Renal cortex interstitium (tissue), 15 donors: ENCODE measurements at places on chromosomes 11 and 22.
A peak's percentile ranks its signal among the peaks of the same experiment; 100 is the strongest.

- DNase-seq, result no peak
These were observed 90.3 kb downstream of the MTMR3 start for GRCh38 chr22:29973269-29973668.

GRCh38 chr11:100972046-100972445, 157.6 kb downstream of the PGR start:
- DNase-seq, result no peak

DNA sequence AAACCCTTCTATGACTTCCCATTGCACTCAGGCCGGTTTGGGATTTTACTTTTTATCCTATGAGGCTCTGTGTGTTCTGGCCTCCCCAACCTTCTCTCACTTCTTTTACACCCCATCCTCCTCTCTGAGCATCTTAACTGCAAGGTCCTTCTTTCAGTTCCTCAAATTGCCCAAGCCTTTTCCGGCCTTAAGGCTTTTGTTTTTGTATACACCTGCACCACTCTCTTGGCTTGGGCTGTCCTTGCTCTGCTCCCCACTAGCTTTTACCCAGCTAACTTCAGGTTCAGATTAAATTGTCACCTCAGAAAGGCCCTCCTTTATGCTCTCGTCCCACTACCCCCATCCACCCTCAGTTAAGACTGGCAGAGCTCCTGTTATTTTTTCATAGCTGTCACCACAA, 55.5 kb downstream of the FAM83F start:
- DNase-seq, result no peak

DNA sequence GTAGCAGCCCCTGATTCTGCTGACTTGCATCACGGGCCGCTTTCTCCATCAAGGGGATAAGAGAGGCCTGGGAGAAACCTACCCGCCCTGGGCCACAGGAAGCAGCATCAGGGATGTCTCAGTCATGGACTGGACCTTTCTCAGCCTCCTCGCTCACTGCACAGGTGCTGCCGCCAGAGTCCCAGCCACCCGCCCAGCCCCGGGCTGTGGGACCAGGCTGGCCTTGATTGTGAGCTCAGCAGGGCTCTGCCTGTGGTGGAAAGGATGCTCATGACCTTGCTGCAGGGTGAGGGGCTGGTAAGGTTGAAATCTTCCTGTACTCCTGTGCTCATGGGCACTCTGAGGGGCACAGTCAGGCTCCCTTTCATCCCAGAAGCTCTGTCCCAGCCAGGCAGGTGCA, 26.0 kb upstream of the GGTLC2 start:
- no peak for DNase-seq

DNA sequence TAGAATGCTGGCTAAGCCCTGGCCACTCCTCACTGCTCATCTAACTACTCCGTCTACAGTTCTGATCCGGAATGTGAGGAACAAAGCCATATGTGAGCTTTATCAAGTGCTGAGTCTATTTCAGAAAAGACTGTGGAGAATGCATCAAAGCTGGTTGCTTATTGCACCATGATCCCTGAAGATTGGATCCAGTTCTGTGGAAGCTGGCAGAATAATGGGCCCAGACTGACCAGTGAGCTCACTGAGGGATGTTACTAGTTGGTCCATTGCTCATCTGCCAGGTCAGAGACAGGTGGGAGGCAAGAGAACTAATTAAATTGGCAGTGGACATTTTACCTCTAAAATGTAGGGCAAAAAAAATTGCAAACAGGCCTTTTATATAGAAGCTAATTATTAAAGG, 681.3 kb downstream of the NTM start:
- no peak for DNase-seq

DNA sequence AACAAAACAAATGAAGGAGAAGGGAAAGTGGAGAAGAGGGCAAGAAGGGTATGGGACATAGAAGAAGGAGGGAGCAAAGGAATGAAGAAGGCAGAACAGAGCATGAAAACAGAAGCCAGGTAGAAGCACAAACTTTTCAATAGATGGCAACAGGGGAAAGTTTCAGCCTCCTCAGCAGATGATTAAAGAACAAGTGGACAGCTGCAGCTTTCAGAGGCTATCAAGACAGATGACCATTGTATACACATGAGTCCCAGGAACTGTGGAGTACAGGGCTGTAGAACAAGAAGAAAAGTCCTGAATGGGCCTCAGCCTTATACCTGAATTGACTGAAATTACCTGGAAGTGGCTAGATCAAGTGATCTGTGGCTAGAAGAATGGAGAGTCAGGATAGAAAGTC, 62.0 kb upstream of the FIBIN start:
- DNase-seq, result no peak

GRCh38 chr22:50656122-50657070, 16.2 kb upstream of the SHANK3 start:
- DNase-seq, result no peak

GRCh38 chr22:36149441-36149840, 11.1 kb downstream of the APOL3 start:
- no peak for DNase-seq

DNA sequence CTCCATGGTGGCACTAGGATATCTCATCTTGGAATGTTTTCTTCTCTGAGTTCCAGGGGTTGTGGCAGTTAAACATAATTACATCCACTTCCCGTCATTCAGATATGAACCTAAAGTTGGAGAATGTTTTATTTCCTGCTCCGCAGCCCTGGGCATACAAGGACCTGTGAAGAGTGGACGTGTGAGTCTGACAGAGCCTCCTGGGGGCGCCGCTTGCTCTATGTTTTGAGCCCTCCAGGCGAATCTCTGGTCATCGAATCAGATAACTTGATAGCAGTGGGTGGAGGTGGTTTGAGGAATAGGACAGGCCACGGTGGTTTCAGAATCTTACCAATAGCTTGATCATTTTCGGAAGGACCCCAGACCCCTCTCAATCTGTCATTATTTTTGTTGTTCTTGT, 174.2 kb downstream of the NTM start:
- DNase-seq, result no peak

- DNase-seq, result no peak
These were observed 92.0 kb upstream of the KCNQ1OT1 start for GRCh38 chr11:2791521-2792380.

DNA sequence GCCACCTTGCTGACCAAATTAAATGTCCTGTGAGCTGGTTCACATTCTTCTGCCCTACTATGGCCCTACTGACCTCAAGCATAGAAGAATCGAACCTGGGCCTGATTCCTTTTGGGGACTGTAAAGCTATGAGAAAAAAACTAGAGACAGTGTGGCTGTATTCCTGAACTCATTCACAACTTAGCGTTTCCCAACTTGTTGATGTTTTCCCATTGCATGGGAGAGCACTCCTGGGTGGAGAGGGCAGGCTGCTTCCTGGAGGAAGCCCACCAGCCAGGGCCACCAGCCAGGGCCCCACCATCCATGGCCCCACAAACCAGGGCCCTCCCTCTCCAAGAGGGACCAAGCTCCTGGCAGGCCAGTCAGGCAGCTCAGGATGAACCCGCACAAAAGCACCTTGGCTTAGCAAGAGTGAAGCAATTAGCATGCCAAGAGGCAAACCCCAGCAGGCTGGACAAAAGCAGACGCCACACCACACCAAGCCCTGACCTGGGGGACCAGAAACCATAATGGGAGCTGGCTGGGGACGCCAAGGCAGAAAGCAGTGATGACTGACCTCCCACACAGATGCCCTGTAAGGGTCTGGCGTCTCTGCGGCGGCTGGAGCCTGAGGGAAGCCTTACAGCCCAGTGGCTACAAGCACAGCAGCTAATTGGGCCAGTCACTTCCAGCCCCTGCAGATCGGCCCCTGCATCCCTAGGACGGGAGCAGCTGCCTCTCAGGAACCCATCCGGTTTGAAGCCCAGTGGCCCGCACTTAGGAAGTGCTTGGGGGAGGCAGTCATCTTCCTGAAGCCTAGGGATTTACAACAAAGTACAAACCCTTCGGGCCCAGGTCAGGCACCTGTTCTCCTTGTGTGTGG, 2.1 kb downstream of the CERK start:
- no peak for DNase-seq

DNA sequence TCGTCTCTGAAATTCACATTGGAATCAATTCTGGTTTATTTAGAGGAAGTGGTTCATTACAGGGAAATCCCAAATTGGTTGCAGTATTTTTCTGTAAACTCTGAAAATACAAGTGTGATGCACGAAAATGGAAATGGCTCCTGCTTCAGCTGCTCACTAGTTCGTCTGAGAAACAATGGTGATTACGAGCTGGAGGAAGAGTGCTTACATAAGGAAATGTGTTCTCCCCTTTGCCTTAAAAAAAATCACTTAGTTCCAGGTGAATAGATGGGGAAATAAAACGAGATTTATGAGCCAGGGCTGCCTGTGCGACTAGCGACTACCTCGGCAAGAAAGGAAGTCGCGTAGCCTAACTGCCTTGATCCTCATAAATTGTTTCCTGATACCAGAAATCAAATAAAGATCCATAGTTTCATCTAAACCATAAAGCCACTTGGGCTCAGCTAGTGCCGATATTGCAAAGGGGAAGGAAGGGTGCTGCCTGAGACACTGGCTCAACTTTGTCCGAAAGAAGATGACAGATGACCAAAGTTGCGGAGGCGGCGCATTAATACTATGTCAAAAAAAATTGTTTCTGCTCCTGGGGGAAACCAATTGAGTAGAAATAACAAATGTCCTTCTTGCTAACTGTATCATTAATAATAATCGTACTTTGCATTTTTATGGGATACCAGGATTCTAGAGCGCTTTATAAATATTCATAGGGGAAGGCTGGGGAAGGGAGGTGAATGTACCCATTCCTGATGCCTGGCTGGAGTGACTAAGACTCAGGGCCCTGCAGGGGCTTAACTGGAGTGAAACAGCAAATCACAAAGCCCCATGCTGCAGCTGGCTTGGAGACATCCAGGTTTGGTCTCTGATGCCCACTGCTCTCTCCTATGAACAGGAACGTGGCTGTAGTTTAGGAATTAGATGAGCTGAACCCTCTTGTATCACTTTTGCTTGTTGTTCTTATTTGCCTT, 185.7 kb downstream of the BLID start:
- peak; percentile 87 for DNase-seq

- peak; percentile 45 for DNase-seq
These were observed 53.8 kb downstream of the ST14 start for GRCh38 chr11:130213143-130213978.

- DNase-seq, result no peak
These were observed 680 bp downstream of the IFT46 start for GRCh38 chr11:118565051-118565450.

DNA sequence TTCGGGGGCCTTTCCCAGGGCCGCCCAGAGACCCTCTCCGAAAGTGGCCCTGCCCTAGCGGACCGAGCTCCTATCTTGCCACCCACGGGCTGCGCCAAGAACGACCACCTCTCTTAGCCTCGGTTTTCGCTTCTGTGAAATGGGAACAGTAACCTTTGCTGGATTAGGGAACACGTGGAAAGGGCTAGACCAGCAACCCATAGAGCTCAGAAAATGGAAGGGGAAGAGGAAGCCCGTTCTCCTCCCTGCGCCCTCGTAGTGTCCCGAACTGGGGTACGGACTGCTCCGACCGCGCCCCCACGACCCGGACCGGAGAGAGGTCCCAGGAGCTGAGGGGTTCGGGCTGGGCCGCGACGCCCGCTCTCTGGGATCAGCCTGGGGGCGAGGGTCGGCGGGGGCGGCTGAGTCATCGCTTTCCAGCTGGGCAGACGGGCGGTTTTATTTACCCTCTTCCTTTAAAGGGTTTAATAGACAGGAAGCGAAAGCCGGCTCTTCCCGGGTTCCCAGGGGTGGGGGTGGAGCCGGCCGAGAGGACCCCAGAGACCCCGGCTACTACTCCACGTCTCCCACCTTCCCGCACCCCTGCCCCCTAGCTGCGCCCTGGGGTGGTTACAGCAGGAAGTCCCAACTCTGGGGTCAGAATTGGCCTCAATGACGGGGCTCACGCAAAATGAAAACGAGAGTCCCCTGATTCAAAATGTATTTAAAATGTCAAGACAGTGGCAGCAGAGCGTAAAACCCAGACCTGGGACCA, 907 bp upstream of the PHLDA2 start:
- no peak for DNase-seq

DNA sequence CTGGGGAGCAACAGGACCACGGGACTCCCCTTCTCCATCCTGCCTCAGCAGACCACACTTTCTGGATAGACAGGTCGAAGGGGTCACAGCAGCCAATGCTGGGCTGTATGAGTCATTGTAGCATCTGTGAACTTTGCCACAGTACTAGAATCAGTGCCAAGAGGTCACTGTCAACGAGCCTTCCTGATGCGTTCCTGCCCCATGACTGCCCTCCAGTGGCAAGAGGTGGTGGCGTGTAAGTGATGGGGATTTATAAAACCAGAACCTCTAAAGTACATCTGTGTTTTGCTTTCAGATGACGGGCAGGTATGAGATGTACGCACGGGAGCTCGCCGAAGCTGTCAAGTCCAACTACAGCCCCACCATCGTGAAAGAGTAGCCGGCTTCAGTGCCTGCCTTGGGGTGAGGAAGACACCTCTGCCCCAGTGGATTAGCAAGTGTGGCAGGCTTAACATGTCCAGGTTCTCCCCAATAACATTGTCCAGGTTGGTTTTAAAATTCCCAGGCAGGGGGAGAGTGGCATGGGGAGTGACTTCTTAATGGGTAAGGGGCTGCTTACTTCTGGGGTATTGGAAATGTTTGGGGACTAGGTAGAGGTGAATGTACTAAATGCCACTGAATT, 29.4 kb downstream of the GUCD1 start:
- DNase-seq, result no peak

DNA sequence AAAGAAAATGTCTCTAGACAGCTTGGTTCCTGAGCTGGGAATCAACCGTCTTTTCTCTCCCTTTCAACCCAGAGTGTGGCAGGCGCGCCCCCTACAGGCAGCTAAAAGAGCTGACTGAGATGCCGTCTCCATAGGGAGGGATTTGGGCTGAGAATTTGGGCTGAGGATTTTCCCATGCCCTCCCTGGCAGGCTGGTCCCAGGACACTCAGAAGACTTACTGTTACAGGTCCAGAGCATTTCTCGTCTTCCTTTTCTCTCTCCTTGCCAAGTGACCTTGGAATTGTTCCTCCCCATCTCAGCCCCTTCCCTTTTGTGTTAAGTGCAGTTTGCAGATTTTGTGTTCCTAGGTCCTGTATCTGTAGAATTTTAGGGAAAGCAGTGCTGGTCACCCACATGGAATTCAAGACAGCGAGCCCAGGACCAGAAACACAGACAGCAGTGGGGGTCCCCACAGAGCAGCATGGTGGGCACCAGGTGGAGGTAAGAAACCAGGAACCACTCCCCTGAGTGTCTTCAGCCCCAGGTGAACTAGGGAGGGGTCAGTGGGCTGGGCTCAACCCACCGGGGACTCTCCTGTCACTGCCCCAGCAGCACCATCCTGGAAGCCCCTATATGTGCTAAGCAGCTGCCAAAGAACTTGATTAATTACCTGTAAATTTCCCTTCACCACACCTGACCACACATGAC, 9.9 kb upstream of the IGLL5 start:
- peak; percentile 44 for DNase-seq

DNA sequence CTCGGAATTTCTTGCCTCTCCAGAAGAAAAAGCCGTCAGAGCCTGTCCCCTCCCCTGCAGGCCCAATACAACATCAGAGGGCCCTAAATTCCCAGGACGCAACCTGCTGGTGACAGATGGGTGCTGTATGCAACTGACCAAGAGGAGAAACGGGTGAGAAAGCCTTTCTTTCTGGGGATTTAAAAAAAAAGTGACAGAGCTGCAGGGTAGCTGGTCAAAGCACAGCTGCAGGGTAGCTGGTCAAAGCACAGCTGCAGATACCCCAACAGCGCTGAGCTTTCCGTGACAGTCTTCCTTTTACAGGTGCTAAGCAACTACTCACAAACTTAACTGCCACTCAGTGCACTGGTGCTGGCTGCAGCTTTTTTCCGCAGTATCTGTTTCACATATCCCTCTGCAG, 17.8 kb downstream of the AP1B1 start:
- no peak for DNase-seq
